ENCODE measurements at places on chromosomes 5 and 9. TPM values are rescaled to one million over a fixed set of nuclear protein-coding genes. Genes with fewer than 3 reads are reported as not detected.

DNA sequence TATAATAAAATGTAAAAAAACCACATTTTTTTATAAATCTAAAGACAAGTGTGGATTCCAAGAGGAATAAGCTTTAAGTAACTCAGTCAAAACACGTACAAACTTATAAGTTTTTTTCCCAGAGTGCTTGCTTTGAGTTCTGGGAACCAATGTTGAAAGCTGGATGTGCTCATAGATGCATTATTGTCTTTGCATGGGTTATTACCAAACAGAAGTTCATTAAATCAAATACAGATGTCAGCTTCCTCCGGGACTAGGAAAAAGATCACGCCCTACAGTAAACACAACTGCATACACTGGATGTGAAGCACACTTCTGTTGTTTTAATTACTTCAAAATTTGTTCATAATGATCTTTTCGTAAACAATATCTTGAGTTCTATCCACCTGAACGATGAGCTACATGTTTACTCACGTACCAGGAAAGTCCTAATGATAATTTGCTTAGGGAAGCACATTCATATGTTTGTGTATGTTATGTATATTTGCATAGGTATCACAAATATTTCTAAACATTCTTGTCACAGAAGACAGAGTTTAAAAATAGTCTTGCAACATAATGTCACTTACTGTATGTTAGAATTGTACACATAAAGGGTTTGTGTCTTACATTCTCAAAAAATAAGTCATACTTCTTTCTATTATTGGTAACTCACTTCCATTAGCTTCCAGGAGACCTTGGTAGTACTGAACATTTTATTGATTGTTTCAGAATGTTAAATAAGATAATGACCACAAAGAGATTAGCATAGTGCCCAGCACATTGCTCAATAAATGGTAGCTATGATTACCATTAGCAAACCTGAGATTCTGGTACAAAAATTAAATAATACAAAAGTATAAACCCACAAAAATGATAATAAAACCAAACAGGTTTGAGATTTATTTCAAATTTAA, 427.4 kb downstream of the CETN3 start:
- ATAC-seq = no peak

The GADD45G gene
- 85.6 TPM for total RNA-seq

DNA sequence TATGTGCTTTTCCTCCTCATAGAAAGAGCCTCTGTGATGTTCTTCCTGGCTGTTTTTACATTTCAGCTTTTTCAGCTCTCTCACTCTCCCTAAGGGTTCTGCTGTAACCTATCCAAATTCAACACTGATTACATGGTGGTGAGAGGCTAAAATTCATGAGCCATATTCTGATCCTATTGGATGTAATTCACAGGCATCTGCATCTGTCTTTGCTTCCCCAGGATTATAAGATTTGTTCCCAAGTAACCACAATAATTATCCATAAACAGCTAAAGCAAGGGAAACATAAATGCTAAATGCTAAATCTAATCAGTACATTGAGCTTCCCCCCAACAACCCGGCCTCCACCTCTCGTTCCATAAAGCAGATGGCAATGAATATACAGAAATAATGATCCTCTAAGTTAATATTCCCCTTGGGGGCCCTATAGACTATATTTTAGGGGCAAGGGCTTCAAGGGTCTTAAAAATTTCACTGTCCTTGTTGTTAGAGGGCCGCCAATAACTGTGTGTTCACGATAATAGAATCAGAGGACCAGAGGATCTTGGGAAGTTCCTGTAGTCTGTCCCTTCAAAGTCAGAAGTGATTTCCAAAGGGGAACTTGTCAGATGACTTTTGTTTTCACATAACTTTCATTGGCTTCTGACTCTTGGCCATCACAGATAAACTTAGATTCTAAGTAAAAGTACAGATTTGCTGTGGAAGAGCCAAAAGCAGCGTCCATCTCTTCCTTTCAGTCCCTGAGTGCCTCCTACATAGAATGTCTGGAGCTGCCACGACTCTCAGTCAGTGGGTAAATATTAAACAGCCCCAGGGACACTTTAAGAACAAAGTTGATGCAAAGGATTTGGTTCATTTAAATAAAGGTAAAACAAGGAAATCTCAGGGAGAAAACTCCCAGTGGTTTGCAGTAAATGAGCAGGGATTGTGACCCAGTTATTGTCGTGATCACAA, 125.6 kb downstream of the ALDH1A1 start:
- ATAC-seq = no peak

- ATAC-seq = no peak
These were observed 6.1 kb upstream of the DMRT3 start for GRCh38 chr9:970151-970996.

GRCh38 chr5:31427013-31427723, 104.7 kb downstream of the DROSHA start:
- no peak for ATAC-seq

GRCh38 chr5:122831984-122832383, 13.4 kb upstream of the SNX24 start:
- ATAC-seq = no peak

The LTC4S gene
- 8.8 TPM for total RNA-seq

- no peak for ATAC-seq
These were observed 45.9 kb upstream of the RPL26L1 start for GRCh38 chr5:172913117-172913850.

DNA sequence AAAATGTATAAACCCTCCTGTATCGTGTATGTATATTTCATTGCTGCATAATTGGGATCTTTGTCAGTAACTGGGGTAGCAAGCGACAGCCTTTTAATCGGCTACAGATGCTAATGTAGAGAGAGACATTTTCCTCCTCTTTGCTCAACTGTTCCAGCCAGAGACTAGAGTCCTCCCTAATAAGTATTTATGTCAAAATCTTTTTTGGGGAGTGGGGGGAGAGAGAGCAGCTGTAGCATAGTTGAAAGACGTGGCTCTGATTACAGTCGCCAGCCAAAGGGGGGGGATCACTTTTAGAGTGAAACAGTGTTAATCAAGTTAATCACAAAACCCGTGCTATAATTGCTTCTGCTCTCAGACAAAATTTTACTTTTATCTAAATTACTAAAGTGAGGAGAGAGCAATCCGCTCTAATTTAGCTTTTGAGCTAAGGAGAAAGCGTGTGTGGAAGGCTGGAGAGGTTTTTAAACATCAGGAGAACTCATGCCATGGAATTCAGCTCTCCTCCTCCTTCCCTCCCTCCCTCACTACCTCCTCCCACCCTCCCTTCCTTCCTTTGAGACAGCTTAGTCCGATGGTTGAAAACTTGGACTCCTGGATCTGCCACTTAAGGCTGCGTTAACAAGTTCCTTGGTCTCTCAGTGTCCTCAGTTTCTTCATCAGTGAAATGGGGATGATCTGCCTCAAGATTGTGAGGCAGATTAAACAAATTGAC, 87.3 kb upstream of the ZNF618 start:
- ATAC-seq = no peak

All from gastroesophageal sphincter (tissue), 4 donors.